ENCODE measurements at places on chromosomes 6 and 20. TPM values are rescaled to one million over a fixed set of nuclear protein-coding genes. Genes with fewer than 3 reads are reported as not detected.

Gene HFE
- total RNA-seq, result 7.3 TPM

Gene GNAS-AS1
- total RNA-seq, result 0.34 TPM

Gene ZNF184
- 4.9 TPM for total RNA-seq

DNA sequence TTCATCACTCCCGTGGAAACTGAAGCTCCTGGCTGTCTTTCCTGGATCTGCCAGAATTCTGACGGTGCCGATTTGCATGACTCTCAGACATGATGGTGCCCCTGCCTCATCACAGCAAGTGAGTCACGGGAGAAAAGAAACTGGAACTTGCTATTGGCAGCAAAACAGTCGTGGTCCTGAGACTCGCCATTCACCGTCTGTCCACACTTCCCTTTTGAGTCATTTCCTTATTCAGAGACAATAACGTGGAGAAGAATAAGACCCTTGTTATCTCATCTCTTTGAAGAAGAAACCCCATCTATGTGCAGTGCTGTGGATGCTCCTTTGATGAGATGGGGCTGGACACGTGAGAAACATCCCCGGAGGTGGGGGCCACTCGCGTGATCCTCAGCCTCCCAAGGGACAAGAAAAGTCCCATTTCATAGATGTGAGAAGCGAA is 4.2 kb downstream of the GPR31 start:
- H3K36me3 ChIP-seq, result no peaks in the 10 kb centered on the region
- DNase-seq, result no peak
- no peaks in the 10 kb centered on the region for H3K4me1 ChIP-seq
- no peaks in the 10 kb centered on the region for H3K27me3 ChIP-seq
- H3K4me3 ChIP-seq, result peak overlapping the region; percentile 35
- H3K27ac ChIP-seq, result no peak overlapping the region

GRCh38 chr20:58044931-58045555 is 183.4 kb downstream of the ANKRD60 start:
- H3K27me3 ChIP-seq, result peaks cover 7% of the 10 kb centered on the region
- DNase-seq, result no peak
- H3K27ac ChIP-seq, result no peak overlapping the region
- H3K4me1 ChIP-seq, result peaks cover 11% of the 10 kb centered on the region

DNA sequence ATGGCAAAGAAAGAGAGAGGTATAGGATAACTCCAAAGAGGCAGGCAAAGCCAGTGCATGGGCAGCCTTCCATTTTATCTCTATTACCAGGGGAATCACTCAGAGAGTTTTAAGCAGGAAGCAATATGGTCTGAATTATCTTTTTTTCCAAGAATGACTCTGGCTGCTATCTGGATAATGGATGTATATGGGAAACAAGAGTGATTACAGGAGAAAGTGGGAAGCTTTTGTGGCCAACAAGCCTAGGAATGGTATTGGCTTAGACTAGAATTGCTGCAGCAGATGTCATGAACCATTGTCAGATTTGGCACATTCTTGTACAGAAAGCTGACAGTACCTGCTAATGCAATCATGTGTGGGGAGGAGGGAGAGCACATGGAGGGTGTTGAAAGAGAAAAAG is 73.0 kb upstream of the BTBD3 start:
- H3K27me3 ChIP-seq, result no peaks in the 10 kb centered on the region
- no peaks in the 10 kb centered on the region for H3K4me1 ChIP-seq
- no peaks in the 10 kb centered on the region for H3K36me3 ChIP-seq
- H3K27ac ChIP-seq, result no peak overlapping the region
- H3K4me3 ChIP-seq, result no peak overlapping the region

DNA sequence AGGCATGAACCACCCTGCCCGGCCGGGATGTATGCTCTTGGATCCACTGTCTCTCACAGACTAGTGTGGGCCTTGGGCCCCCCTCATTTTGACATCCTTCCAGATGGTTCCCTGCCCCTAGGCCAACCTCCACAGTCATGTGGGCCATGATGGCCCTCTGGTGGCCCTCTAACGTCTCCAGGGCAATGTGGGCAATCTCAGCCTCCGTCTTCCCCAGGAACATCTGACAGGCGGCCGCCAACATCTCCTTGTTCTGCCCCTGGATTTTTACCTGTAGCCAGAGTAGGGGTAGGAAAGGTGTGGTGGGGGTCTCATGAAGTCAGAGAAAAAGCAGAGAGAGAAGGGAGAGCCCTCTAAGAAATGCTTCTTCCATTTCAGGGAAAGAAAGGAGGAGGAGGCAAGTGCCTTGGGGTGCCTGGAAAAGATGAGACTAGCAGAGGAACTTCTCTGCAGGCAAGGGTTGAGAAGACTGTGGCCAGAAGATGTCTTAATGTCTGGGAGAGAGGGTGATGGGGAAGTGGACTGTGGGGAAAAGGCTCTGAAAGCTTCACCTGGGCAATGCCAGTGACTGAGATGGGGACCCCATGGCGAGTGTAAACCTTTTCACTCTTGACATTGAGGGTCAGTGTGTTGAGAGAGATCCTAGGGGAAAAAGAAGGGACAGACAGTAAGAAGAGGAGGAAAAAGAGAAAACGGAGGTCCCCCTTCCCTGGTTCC is 1.3 kb downstream of the FLOT1 start:
- H3K4me1 ChIP-seq, result peaks cover 18% of the 10 kb centered on the region
- DNase-seq, result no peak
- peaks cover 4% of the 10 kb centered on the region for H3K36me3 ChIP-seq
- peak overlapping the region; percentile 92 for H3K27ac ChIP-seq
- H3K4me3 ChIP-seq, result peak overlapping the region; percentile 58

- H3K4me1 ChIP-seq, result no peaks in the 10 kb centered on the region
- H3K27me3 ChIP-seq, result no peaks in the 10 kb centered on the region
- no peaks in the 10 kb centered on the region for H3K36me3 ChIP-seq
- no peak overlapping the region for H3K27ac ChIP-seq
These were observed 59.3 kb downstream of the CDC5L start for GRCh38 chr6:44446626-44447300.

- H3K27ac ChIP-seq, result no peak overlapping the region
- H3K4me1 ChIP-seq, result no peaks in the 10 kb centered on the region
- H3K27me3 ChIP-seq, result no peaks in the 10 kb centered on the region
- no peak overlapping the region for H3K4me3 ChIP-seq
These were observed 155.2 kb upstream of the CNR1 start for GRCh38 chr6:88321306-88321705.

- DNase-seq, result no peak
- no peaks in the 10 kb centered on the region for H3K4me1 ChIP-seq
- H3K36me3 ChIP-seq, result no peaks in the 10 kb centered on the region
- H3K27ac ChIP-seq, result no peak overlapping the region
- H3K4me3 ChIP-seq, result no peak overlapping the region
These were observed 419.5 kb downstream of the CD83 start for GRCh38 chr6:14537030-14537429.

DNA sequence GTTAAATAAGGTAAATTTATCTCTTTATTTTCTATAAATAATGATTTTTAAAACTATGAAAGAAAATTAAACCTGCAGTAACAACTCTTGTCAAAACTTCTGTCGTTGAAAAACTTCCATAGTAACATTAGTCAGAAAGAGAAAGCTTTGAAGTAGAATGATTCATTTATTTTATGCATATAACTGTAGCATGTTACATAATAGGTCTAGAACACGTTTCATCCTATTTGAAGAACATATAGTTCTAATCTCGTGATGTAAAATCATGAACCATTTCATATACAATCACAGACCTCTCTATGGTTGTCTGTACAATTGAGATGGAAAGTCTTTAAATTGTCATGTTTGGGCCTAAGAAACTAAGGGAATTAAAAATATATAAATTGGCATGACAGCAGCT is 61.3 kb upstream of the MYLIP start:
- no peaks in the 10 kb centered on the region for H3K4me1 ChIP-seq
- H3K27ac ChIP-seq, result no peak overlapping the region
- no peaks in the 10 kb centered on the region for H3K36me3 ChIP-seq
- H3K4me3 ChIP-seq, result no peak overlapping the region
